ENCODE measurements at places on chromosomes 6 and 20.

DNA sequence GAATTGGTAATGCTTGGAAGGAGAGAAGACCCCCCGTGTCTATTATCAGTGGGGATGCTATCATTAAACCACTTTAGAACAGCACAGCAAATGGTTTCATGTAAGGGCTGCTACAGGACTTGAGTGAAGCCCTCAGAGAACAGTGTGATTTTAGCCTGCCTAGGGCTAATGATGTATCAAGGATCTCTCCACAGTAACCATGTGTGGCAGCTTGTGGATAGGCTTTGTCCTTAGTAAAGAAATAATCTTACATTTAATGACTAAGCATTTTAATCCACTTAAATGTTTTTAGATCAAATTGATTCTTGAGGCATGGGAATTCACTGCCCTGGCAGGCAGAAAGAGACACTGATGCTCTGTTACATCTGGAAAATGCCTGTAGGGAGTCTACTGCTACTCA lies 495.1 kb downstream of the NKAIN2 start:
- DNase-seq, result no peak

GRCh38 chr20:10005885-10006284 lies 28.9 kb upstream of the ANKEF1 start:
- DNase-seq, result no peak

DNA sequence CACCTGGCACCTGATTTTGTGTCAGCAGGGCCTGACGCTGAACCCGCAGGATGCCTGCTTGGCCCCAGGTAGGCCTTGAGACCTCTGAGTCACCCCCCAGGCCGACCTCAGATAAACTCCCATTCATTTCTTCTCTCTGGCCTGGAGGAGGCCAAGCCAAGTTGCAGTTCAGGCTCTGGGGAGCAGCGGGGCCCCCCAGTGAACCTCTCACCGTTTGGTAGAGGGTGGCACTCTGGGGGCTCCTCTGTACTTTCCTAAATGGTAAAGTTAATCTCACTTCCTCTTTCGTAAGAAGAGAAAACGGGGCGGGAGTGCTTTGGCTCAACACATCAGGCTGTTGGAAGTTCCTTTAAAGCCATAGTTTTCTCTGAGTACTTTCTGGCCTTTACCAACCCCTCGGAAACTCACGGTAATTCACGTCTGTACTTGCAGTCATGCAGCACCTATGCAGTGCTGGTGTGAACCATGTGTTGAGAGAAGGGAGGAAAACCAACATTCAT lies 2.8 kb downstream of the SIRPA start:
- DNase-seq, result peak; percentile 23

DNA sequence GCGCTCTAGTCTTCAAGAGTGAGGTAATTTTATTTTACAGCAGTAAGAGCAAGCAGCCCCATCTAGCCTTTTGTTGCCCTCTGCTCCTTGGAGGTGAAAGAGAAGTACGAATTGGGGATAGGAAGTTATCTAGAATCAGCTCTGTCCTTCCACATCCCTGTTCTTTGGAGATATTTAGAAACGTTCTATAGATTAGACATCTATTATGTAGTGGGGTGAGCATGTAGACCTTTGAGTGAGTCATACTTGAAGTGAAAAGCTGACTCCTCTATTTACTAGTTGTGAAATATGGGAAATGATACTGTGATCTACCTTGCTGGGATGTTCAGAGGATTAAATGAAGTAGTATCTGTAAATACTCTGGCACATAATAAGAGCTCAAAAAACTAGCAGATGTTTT lies 36.0 kb upstream of the SLC35D3 start:
- peak; percentile 67 for DNase-seq

Measured in iris pigment epithelial cell (primary cell).